HCT116 (cell line): ENCODE measurements at places on chromosomes 7 and 10. TPM values are rescaled to one million over a fixed set of nuclear protein-coding genes. Genes with fewer than 3 reads are reported as not detected.

- H3K27me3 ChIP-seq: no peaks in the 10 kb centered on the region
- no peaks in the 10 kb centered on the region for H3K36me3 ChIP-seq
- no peak for DNase-seq
- no peak overlapping the region for H3K4me3 ChIP-seq
These were observed 139.5 kb upstream of the FZD8 start for GRCh38 chr10:35781643-35782035.

GRCh38 chr7:147376192-147376591, 1214.4 kb upstream of the C7orf33 start:
- H3K27me3 ChIP-seq: no peaks in the 10 kb centered on the region
- H3K36me3 ChIP-seq: no peaks in the 10 kb centered on the region
- no peaks in the 10 kb centered on the region for H3K4me1 ChIP-seq
- H3K4me3 ChIP-seq: no peak overlapping the region
- no peak for DNase-seq

DNA sequence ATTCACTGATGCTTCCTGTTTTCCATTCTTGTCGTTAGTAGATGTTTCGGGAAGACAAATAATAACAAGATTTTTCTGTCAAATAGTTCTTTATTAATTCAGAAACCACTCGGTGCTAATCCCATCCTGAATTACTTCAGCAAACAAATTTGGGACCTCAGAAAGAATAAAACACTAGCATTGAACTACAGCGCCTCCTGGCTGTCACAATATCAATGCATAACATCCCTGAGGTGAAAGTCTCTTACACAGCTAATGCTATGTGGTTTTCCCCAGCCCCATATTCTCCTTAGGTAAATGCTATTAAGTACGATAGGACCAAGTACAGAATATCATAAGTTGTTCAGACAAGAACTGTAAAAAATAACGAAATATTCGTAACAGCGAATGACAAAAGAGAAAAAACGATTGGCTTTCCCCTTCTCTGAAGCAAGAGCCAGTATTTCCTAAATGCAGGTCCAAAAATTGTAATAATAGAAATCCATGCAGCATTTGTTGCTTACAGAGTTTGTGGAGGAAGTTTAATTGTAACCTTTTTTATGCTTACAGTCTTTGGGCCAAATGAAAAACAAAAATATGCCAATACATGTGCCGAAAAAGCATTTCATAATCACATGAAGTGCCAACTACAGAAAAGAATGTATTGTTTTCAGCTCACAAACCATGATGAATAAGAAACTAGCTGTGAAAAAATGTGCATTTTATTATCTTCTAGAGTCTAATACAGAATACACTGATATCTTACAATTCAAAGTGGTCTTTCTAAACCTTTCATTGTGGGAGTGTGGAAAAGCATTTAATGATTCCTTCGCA, 47.3 kb downstream of the MYPN start:
- H3K4me1 ChIP-seq: peaks cover 51% of the 10 kb centered on the region
- no peak overlapping the region for H3K4me3 ChIP-seq
- no peaks in the 10 kb centered on the region for H3K27me3 ChIP-seq
- no peak overlapping the region for H3K27ac ChIP-seq
- H3K36me3 ChIP-seq: no peaks in the 10 kb centered on the region
- DNase-seq: peak; percentile 58

DNA sequence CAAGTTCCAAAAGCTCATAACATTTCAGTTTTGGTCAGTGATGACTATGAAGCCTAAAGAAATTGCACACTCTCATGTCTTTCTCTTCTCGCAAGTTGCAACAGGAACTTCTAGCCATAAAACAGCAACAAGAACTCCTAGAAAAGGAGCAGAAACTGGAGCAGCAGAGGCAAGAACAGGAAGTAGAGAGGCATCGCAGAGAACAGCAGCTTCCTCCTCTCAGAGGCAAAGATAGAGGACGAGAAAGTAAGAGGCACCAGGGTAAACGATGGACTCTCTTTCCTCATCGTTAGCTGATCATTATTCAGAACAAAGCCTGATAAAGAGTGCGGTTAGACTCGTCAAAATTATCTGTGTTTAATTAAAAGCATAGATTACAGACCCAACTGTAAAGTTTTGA, 94.7 kb downstream of the HDAC9 start:
- no peaks in the 10 kb centered on the region for H3K4me1 ChIP-seq
- H3K4me3 ChIP-seq: no peak overlapping the region
- H3K27ac ChIP-seq: no peak overlapping the region
- H3K27me3 ChIP-seq: no peaks in the 10 kb centered on the region
- DNase-seq: no peak

- DNase-seq: no peak
- no peak overlapping the region for H3K27ac ChIP-seq
- no peaks in the 10 kb centered on the region for H3K27me3 ChIP-seq
- no peak overlapping the region for H3K4me3 ChIP-seq
- H3K4me1 ChIP-seq: no peaks in the 10 kb centered on the region
These were observed 42.5 kb downstream of the CCDC71L start for GRCh38 chr7:106618480-106618879.

Gene EEPD1
- 4.2 TPM for total RNA-seq

Gene INTS1
- total RNA-seq: 167 TPM
